ENCODE measurements at places on chromosomes 7 and 10. TPM values are rescaled to one million over a fixed set of nuclear protein-coding genes. Genes with fewer than 3 reads are reported as not detected.

Gene IL2RA
- total RNA-seq = not detected

Gene TMEM176B
- total RNA-seq = not detected

Gene SORCS1
- 0.08 TPM for total RNA-seq

Gene C10orf62
- total RNA-seq = not detected

Gene MEST
- 44.7 TPM for total RNA-seq

Gene BZW2
- total RNA-seq = 87.7 TPM

Gene ZNF438
- 3.6 TPM for total RNA-seq

Gene AZGP1
- 0.40 TPM for total RNA-seq

Gene VWDE
- 0.13 TPM for total RNA-seq

Gene MMRN2
- total RNA-seq = 1.3 TPM

Gene CCL26
- total RNA-seq = not detected

Gene DENND2A
- total RNA-seq = 12.4 TPM

Gene CYP3A5
- 0.24 TPM for total RNA-seq

Gene AKR1D1
- not detected for total RNA-seq

Gene MKX
- 0.26 TPM for total RNA-seq

Gene NACAD
- 6.1 TPM for total RNA-seq

Gene FAM25G
- not detected for total RNA-seq

Gene ZNF488
- total RNA-seq = 0.52 TPM

Gene SFRP5
- total RNA-seq = not detected

Gene CYP2C18
- not detected for total RNA-seq
